ENCODE measurements at places on chromosomes 6 and 20. TPM values are rescaled to one million over a fixed set of nuclear protein-coding genes. Genes with fewer than 3 reads are reported as not detected.

The PTCRA gene
- not detected for total RNA-seq

The PAX1 gene
- not detected for total RNA-seq

The FAM209B gene
- not detected for total RNA-seq

The ABHD16B gene
- total RNA-seq, result not detected

The KCNB1 gene
- total RNA-seq, result 0.02 TPM

The SIM1 gene
- not detected for total RNA-seq

The LEMD2 gene
- total RNA-seq, result 39.7 TPM

The TUBE1 gene
- total RNA-seq, result 18.4 TPM

The FRMD1 gene
- not detected for total RNA-seq

The BTBD9 gene
- total RNA-seq, result 4.7 TPM

The HAO1 gene
- not detected for total RNA-seq

The TNNC2 gene
- total RNA-seq, result not detected

The TBX18 gene
- 5.9 TPM for total RNA-seq

The FOXS1 gene
- 0.17 TPM for total RNA-seq

The HS3ST5 gene
- total RNA-seq, result not detected

The SLC2A10 gene
- 0.55 TPM for total RNA-seq

- no peak for DNase-seq
Observed at GRCh38 chr6:37239526-37239925, 18.0 kb upstream of the TBC1D22B start.

- peak; percentile 2 for DNase-seq
Observed at GRCh38 chr6:84197708-84198107, 29.7 kb downstream of the CEP162 start.

DNA sequence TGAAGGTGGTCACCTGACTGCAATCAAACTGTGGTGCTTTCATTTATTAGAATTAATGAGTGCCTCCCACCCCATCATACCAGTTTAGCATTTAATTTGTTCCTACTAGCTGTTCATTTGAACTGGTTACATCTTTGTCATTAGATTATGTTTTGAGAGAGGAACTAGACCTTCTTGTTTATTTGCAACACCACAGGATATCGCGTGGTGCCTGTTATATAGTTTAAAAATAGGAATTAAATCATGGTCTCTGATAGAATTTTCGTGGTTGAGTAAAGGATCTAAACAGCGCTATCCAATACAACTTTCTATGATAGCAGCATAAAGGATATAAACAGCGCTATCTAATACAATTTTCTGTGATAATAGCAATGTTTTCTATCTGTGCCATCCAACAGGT, 2.8 kb downstream of the RPRD1B start:
- no peak for DNase-seq

- no peak for DNase-seq
Observed at GRCh38 chr6:116949964-116950363, 72.9 kb downstream of the RFX6 start.

DNA sequence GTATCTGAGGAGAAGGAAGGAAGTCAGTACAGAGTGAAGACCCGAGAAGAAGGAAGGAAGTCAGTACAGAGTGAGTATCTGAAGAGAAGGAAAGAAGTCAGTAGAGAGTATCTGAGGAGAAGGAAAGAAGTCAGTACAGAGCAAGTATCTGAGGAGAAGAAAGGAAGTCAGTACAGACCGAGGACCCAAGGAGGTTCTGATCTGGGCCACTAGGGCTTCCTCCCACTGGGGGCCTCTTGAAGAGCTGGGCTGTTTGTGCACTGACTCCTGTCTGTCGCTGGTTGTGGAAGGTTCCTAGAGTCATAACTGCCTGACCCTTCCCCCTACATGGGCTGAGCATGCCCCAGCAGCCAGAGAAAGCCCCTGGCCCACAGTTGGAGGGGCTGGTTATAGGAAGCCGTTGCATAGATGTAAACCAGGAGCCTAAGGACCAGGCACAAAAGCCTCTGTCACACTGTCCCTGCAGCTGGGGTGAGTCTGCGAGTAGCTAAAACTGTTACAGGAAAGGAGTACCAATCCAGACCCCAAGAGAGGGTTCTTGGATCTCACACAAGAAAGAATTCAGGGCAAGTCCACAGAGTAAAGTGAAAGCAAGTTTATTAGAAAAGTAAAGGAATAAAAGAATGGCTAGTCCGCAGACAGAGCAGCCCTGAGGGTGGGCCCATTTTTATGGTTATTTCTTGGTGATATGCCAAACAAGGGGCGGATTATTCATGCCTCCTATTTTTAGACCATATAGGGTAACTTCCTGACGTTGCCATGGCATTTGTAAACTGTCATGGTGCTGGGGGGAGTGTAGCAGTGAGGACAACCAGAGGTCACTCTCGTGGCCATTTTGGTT, 395.9 kb downstream of the PREX1 start:
- DNase-seq, result no peak

DNA sequence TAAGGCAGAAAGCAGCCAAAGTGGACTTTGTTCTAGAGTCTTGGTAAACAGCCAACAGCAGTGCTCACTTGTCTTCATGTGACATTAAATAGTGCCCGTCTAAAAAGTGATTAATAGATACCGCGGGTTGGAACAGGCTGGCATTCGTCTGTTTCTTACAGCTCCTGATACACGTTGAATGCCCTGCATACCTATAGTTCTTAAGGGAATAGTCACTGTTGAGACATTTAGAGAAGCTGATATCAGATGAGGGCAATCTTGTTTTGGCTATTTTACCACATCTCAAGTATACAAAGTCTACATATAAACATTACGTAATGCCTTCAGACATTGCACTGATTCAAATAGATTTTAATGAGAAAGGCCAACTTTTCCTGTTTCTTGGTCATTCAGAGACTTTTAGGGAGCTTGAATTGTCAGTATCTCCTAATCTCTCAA, 374.9 kb upstream of the FLRT3 start:
- DNase-seq, result peak; percentile 8

- DNase-seq, result no peak
Observed at GRCh38 chr6:40788661-40789655, 201.8 kb upstream of the LRFN2 start.

DNA sequence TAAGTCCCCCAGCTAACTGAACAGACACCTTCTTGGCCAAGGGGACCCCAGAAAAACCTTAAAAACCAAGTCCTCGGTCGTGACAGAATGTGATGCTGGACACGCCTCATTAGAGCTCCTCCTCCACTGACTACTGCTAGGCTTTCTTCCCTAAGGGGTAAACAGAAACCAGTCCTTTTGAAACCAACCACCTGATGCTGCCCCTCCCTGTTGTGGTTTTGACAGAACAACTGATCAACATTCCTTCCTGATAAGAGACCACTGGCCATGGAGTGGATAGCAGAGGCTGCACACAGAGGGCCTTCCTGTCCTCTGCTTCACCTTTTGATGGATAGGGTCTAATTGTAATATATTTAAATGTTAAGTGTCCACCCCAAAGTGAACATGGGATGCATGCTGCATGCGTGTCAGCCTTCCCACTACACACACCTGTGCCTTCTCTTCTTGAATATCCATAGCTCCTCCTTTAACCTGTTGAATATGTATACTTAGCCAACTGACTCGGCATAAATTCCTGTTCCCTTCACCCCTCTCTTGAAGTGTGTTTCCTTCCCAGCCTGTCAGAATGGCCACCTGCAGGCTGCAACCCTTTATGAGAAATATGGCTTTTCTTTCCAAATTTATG, 27.9 kb upstream of the SLC2A12 start:
- peak; percentile 21 for DNase-seq

DNA sequence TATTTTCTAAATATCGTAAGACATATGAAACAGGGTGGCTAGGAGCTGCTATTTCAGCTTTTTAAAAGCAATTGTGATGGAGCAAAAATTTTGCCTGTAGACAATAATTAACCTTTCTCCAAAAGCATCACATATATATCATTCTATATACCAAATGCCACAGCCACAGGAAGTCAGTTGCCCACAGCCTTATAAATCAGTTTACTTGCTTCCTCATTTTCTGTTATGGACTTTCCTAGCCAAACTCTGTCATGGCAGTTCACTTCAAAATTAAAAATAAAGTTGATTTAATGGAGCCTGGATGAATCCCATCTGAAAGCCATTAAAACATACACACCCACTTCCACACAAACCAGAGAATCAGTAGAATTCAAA, 93.4 kb upstream of the NHSL1 start:
- DNase-seq, result no peak

DNA sequence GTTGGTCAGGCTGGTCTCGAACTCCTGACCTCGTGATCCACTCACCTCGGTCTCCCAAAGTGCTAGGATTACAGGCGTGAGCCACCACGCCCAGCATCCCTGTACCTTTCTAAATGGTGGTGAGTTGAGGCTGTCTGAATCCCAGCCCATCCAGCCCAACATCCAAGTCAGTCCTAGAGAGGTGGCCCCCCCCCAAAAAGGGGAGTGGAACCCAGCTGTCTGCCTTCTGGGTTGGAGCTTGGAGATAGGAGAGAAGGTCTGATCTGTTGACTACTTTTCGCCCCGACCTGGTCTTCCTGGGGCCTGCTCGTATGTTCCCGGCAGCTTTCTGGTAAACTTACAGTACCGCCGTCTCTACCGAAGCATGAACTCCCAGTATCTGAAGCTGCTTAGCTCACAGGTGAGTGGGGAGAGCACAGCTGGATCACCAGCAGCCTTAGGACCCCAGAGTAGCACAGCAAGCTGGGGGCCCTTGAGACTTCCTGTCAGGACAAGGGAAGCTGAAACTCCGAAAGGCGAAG, 5.6 kb downstream of the CTSA start:
- no peak for DNase-seq

- no peak for DNase-seq
Observed at GRCh38 chr6:166582258-166582657, 4.2 kb downstream of the RAMACL start.

GRCh38 chr6:33975661-33976436, 170.0 kb downstream of the GRM4 start:
- DNase-seq, result no peak

- DNase-seq, result no peak
Observed at GRCh38 chr6:113092795-113093194, 745.7 kb downstream of the RFPL4B start.

DNA sequence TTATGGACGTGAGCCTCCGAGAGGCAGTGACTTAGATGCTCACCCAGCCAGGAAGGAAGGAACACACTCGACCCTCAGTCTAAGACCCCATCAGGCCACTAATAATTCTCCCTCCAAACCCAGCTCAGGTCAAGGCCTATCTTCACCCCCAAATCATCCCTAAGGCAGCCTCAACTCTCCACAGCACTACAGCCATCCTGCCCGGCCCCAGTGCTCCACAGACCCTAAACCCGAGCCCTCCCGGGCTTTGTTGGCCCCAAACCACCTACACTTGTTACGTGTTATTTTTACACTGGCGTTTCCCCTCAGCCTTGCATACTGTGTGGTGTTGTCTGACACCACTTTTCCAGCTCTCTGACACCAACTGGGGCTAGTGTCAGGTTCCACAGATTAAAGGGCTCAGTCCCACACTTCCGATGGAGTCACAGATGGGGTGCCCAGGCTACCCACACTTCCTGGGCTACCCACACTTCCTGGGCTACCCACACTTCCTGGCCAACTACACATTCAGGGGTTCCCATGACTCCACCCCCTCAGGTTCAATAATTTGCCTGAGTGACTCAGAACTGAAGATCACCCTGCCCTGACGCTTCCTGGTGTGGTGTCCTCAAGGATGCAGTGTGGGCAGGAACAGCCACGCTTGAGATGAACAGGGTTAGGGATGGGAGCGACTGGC, 25.3 kb downstream of the RBCK1 start:
- peak; percentile 48 for DNase-seq

DNA sequence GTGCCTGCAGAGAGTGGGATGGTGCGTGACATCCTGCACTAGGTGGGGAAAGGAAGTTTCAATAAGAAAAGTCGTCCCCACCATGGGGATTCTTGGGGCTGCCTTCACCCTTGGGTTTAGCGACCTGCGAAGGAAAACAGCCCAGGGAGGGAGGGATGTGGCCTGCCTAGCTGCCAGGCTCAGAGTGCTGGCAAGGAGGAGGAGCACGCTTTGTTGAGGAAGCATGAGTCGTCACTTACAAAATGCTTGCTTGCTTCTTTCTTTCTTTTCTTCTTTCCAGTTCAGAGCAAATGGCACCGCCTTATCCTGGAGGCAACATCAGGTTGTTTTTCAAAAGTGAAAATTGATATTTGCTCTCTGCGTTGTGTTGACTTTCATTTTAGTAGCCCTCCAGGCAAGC, 123.2 kb downstream of the TFAP2C start:
- no peak for DNase-seq

DNA sequence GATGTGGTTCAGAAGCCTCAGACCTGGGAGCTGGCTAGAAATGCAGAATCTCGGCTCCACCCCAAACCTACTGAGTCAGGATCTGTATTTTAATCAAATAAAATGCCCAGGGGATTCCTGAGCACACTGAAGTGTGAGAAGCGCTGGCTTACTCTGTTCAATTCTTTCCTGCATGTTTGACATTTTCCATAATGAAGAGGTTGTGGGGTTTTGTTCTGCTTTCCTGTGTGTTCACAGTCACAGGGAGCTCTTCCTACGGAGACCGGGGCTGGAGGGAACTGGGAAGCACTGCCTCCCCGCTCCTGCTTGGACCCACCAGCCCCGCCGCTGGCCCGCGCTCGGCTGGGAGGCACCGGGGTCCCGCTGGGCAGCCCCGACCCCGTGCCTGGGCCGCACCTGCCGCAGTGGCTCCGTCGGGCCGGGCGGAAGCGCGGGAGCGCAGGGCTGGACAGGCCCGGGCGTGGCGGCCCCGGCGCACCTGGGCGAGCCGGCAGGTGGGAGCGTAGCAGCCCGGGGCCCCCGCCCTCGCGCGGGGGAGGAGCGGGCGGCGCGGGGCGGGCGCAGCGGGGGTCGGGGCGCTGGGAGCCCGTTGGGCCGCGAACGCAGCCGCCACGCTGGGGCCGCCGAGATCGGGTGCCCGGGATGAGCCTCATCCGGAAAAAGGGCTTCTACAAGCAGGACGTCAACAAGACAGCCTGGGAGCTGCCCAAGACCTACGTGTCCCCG, at the start of gene MAPK13:
TSS of gene MAPK13 (plus strand) at position 573 of the 726 bp plus-strand sequence. CDS start at position 643, 70 bp downstream.
- DNase-seq, result no peak

DNA sequence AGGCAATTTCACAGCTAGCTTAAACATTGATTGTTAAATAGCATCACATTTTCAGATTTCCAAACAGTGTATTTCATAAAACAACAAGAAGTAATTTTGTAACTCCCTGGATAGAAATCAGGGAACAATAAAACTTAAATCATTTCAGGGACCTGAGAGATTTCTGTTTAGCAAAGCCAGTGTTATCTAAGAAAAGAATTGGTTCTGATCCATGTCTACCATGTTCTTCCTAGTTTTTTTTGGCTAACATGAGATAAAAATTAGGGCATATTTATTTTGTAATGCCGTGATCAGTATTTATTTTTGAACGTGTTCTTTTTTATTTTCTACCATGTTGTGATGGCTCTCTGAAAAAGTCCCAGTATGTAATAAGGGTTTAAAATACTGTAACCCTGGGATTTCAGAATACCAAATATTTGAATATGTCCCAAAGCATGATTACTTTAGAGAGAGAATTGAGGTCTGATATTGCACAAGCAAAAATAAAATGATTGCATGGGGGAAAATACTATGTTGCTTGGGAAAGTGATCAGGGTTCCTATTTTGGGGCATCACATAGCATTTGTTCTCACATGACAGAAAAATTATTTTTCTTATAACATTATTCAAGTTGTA, 188.7 kb upstream of the CEP162 start:
- DNase-seq, result no peak

- no peak for DNase-seq
Observed at GRCh38 chr6:41777551-41778285, 2.0 kb downstream of the FRS3 start.

- peak; percentile 42 for DNase-seq
Observed at GRCh38 chr20:1108437-1108920, 9.9 kb upstream of the PSMF1 start.

GRCh38 chr6:12203001-12203400, 87.2 kb upstream of the EDN1 start:
- DNase-seq, result no peak
